ENCODE measurements at places on chromosomes 7 and 10. TPM values are rescaled to one million over a fixed set of nuclear protein-coding genes. Genes with fewer than 3 reads are reported as not detected.
A peak's percentile ranks its signal among the peaks of the same experiment; 100 is the strongest.

DNA sequence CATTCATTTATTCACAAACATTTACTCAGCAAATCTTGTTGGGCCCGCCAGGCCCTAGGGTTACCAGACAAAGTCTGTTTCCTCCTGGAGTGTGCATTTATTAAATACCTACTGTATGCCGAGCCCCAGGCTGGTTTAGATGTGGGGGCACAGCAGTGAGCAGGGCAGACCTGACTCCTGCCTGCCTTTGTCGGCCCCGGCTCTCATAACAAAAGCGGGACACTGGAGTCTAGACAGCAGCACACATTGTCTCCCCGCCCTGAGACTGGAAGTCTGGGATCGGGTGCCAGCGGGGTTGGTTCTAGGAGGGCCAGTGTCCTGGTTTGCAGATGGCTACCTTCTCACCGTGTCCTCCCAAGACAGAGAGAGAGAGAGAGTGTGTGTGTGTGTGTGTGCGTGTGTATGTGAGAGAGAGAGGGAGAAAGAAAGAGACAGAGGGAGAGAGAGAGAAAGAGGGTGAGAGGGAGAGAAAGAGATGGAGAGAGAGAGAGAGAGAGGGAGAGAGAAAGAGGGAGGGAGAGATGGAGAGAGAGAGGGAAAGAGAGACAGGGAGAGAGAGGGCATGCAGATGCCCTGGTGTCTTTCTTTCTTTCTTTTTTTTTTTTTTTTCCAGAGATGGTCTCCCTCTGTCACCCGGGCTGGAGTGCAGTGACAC lies 25.9 kb downstream of the ELFN1 start:
- H3K4me1 ChIP-seq: no peaks in the 10 kb centered on the region
- peaks cover 98% of the 10 kb centered on the region for H3K27me3 ChIP-seq
- H3K36me3 ChIP-seq: peaks cover 3% of the 10 kb centered on the region
- no peak overlapping the region for H3K27ac ChIP-seq
- DNase-seq: peak; percentile 0
- H3K4me3 ChIP-seq: no peak overlapping the region

- no peaks in the 10 kb centered on the region for H3K4me1 ChIP-seq
- peaks cover 35% of the 10 kb centered on the region for H3K27me3 ChIP-seq
- no peak overlapping the region for H3K27ac ChIP-seq
Measured at GRCh38 chr10:42755028-42755451, 27.6 kb upstream of the BMS1 start.

GRCh38 chr7:19209166-19209696 lies 64.0 kb upstream of the FERD3L start:
- H3K36me3 ChIP-seq: no peaks in the 10 kb centered on the region
- no peak overlapping the region for H3K27ac ChIP-seq
- no peak for DNase-seq
- no peaks in the 10 kb centered on the region for H3K27me3 ChIP-seq
- peaks cover 7% of the 10 kb centered on the region for H3K4me1 ChIP-seq
- H3K4me3 ChIP-seq: no peak overlapping the region

DNA sequence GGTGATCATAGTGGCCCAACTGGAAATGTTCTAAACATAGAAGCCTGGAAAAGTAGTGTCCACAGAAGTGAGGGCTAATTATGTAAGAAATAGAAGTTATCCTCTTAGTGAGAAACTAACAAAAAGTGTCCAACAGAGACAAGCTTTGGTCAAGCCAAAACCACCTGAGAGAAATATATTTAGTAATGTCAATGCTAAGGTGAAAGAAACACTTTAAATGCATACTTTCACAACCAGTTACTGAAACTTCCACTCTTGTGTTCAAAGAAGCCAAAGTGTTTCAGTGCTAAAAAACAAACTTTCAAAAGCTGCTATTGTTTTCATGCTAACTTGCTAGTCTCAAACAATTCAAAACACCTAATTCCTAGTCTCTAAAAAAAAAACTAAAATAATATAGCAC lies 18.1 kb downstream of the RAB11FIP2 start:
- no peak overlapping the region for H3K27ac ChIP-seq
- no peaks in the 10 kb centered on the region for H3K27me3 ChIP-seq
- H3K4me1 ChIP-seq: no peaks in the 10 kb centered on the region
- no peak for DNase-seq
- no peak overlapping the region for H3K4me3 ChIP-seq
- no peaks in the 10 kb centered on the region for H3K36me3 ChIP-seq

- H3K4me1 ChIP-seq: peaks cover 11% of the 10 kb centered on the region
- no peak for DNase-seq
- no peaks in the 10 kb centered on the region for H3K27me3 ChIP-seq
- no peaks in the 10 kb centered on the region for H3K36me3 ChIP-seq
Measured at GRCh38 chr10:87945984-87946383, 82.6 kb downstream of the PTEN start.

SVOPL gene
- 1.5 TPM for total RNA-seq

CDK14 gene
- 31.4 TPM for total RNA-seq

All from Calu3 (cell line).